CD4-positive, alpha-beta T cell treated with Interleukin-4 for 4 hours (primary cell): ENCODE measurements at places on chromosomes 1 and 21.

GRCh38 chr1:169052727-169053126 lies 53.8 kb upstream of the ATP1B1 start:
- DNase-seq, result no peak

DNA sequence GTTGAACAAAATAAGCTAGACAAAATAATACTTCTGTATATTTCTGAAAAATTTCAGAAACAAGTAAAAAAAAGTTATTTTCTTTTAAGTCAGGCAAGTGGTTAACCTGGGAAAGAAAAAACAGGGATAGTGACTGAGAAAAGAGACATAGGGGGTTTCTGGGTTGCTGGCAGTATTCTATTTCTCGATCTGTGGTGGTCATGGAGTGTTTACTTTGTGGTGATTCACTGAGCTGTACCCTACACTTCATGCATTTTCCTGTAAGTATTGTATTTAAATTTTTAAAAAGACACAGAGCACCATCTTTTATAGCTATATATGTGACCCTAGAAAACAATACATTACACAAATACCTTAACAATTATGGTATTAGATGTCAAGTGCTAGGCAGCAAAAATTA lies 58.2 kb downstream of the ZNF644 start:
- DNase-seq, result no peak

DNA sequence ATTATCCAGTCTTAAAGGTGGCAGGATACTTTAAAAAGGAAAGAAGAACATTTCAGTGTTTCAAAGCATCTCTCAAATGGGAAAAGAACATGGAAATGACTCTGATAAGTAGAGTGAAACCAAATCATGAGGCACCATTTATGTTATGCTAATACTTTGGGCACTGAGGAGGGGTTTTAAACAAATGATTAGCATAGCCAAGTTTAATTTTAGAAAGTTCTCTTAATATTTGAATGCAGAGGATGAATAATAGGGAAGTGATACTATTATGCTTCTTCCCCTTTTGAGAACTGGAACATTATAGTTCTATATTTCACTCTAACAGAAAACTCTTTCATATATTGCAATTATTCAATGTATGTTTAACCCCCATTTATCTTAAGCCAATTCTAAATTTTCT lies 1181.9 kb upstream of the PRMT6 start:
- DNase-seq, result no peak

DNA sequence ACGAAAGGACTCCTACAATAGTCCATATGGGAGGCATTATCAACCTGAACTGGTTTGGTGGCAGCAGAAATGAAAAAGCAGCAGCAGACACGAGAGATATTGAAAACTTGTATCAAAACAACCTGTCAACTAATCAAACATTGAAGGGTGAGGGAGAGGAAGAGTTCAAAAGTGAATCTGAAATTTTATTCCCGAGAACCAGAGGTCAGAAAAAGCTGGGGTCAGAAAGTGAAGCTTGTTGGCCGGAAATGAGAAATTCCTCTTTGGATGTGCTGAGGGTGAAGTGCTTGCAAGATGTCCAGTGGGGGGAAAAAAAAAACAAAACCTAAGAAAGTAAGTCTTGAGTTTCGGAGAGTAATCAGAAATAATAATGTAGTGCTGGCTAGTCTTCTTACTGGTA lies 1.9 kb upstream of the C4BPA start:
- DNase-seq, result no peak

GRCh38 chr1:72462186-72462905 lies 180.0 kb upstream of the NEGR1 start:
- no peak for DNase-seq

DNA sequence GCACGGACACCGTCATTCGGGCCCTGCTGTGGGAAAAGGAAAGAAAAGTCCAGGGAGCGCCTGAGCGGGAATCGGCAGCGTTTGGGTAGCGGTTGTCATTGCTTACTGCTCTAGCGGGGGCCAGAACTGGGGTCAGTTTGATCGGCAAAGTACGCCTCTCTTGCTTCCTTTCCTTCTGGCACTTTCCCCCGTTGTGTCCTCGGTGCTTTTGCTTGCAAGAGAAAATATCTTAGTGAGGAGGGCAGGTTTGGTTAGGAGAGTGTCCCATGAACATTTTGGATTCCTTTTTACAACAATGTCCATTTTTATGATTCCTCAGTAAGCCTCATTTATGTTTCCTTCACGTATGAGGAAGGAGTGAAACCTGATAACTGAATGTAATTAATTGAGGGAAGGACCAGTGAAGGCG lies 670 bp downstream of the ST3GAL3 start:
- no peak for DNase-seq

- no peak for DNase-seq
Measured at GRCh38 chr1:36699113-36699911, 216.6 kb upstream of the CSF3R start.

- DNase-seq, result no peak
Measured at GRCh38 chr1:197807739-197808453, 32.6 kb upstream of the DENND1B start.

GRCh38 chr1:96464991-96465390 lies 256.6 kb upstream of the PTBP2 start:
- DNase-seq, result no peak

DNA sequence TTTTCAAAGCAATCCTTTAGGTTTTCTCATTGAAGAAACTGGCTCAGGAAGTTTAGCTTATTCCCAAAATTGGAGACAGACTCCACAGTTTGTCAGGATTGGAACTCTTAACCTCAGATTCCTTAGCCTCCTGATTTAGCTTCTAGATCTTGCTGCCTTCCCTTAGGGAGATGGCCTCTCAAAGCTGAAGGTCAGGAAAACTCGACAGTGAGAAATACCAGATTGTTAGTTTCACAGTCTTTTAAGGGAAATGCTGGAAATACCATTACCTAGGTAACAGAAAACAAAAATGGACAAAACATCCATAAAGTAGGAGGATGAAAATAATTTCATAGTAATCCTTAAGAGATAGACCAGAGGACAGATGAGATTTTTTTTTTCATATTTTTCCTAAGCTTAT lies 7.8 kb downstream of the RASAL2 start:
- no peak for DNase-seq

DNA sequence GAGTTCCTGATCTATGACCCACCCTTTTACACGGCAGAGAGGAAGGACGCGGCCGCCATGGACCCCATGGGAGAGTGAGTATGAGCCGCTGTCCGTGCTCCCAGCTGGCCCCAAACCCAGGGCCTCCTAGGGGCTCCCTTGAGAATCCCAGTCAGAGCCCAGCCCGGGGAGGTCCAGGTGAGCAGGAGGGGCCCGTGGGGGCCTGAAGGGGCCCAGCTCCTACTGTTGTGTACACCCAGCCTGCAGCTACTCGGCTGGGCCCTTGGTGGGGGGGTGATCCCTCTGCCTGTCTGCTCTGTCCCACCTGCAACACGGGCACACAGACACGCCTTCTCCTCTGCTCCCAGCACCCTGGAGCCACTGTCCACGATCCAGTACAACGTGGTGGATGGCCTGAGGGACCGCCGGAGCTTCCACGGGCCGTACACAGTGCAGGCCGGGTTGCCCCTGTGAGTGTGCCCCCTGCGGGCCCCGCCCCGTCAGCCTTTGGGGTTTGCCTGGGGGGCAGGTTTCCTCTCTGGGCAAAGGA lies 28.6 kb upstream of the LRRC3 start:
- no peak for DNase-seq

DNA sequence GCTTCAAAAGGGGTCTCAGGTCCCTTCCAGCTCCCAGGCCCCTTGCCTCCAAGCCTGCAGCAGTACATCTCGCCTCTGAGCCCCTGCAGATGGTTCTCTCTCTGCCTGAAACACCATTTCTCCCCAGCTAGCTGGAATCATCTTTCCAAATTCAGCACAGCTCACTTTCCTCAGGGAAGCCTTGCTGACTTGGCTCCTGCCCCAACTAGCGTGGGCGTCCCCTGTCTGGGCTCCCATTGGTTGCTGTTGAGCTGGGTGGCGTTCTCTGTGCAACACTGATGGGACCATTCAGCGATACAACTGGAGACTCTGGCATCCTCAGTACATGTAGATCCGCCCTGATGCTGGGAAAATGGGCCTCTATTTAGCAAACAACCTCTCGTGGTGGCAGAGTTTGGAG lies 141.3 kb upstream of the IGSF21 start:
- DNase-seq, result no peak

DNA sequence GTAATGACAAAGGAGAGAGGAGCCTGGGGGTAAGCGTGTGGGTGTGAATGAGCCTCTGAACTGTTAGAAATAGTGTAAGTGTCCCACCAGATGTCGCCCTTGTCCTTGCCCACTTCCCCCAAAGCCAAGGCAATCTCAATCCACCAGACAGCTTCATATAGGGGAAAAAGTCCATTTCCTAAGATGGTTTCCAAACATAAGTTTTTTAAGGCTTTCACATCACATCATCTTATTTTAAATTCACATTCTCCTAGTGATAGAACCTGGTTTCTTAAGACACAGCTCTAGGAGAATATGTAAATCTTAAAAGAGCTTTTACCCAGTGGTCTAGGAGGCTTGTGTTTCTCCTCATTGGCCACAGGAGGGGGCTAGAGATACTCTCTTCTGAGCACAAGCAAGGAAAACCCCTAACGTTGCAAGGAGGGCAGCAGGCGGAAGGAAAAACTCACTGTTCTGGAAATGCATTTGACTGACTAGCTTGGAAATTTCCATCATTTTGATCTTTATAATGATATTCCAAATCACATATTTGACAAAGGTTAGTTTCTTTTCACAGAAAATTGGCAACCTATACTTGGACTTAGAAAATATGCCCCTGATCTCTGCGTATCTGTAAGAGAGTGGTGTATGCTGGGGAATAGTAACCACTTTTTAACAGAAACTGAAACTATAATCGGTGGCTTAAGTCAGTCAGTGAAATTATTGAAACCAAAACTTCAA lies 51.9 kb upstream of the LPAR3 start:
- DNase-seq, result peak; percentile 90

- DNase-seq, result no peak
Measured at GRCh38 chr1:236122176-236122575, 20.2 kb upstream of the GPR137B start.

- DNase-seq, result no peak
Measured at GRCh38 chr1:6184083-6184783, 4.1 kb upstream of the CHD5 start.

DNA sequence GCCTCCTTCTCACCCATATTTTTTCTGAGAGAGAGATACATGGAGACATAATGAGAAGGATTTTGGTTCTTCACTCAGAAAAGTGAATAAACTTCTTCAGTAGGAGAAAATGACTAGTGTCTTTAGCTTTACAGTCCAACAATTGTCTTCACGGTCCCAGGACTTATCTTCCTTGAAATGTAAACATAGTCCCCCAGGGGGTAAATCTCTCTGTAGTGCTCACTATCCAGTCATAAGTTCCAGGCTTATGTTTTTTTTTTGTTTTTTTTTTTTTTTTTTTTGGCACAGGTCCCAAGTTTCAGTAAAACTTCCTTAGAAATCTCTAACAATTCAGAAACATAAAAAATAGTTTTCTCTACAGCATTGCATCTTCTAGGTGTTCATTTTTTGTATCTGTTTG lies 890.2 kb upstream of the B3GALT2 start:
- no peak for DNase-seq

DNA sequence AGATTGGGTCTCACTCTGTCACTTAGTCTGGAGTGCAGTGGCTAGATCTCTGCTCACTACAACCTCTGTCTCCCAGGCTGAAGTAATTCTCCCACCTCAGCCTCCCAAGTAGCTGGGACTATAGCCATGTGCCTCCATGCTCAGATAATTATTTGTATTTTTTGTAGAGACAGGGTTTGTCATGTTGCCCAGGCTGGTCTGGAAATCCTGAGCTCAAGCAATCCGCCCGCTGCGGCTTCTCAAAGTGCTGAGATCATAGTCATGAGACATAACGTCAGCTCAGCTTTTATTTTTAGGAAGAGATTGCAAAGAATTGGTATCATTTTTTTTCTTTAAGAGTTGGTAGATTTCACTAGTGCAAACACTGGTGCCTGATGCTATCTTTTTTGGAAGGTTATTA lies 244.9 kb downstream of the DSCAM start:
- no peak for DNase-seq

DNA sequence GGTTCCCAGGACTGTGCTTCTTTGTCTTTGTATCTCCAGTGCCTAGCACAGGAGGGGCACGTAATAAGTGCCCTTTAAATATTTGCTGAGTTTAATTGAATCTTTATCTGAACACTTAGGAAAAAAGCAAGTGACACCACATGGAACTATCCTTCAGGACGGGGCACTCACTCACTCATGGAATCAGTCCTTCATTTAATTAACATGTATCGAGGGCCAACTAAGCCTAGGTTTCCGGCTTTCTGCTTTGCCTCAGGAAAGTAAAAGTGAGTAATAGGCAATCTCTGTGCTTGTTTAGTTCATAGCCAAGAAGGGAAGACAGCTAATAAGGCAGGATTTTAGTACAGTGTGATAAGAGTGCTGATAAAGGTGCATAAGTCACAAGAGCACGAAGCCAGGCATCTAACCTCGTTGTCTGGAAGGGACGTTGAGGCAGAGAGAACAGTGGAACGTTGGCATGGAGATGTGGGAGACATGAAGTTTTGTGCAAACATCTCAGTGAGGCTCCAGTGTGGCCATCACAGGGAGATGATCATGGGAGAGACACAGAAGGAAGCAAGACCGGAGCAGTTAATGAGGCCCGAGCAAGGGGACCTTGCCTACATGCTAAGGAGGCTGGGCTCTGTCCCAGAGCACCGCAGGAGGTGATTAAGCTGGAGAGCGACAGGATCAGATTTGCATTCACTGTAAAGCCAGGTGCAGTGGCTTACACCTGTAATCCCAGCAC lies 54.1 kb upstream of the TRIM67 start:
- no peak for DNase-seq

DNA sequence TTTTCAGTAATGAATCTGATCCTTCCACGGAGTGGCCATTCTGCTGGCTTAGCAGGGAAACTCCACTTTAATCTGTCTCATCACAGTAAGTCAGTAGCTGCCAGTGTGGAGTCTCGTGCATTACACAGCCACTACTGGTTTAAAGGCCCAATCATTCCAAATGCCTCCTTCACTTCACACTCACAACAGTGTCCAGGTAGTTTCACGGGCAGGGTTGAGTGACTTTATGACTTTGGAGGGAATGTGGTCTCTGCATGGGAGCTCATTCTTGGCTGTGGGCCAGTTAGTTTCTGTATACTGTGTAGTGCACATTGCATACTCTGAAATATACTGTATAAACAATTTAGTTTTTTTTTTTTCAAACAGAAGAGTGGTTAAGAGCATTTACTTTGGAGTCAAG lies 34.6 kb upstream of the C1orf87 start:
- no peak for DNase-seq

DNA sequence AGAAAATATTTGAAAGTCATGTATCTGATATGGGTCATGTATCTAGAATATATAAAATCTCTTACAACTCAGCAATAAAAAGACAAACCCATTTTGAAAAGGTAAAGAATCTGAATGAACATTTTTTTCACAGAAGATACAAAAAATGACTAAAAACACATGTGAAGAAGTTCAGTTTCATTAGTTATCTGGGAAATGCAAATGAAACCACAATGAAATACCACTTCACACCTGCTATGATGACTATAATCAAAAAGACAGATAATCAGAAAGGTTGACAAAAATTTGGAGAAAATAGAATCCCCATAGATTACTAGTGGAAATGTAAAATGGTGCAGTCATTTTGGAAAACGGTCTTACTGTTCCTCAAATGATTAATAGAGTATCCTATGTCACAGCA lies 631.0 kb downstream of the MRPL39 start:
- no peak for DNase-seq
